WTC11 (cell line): ENCODE measurements at places on chromosomes 3 and 15.

DNA sequence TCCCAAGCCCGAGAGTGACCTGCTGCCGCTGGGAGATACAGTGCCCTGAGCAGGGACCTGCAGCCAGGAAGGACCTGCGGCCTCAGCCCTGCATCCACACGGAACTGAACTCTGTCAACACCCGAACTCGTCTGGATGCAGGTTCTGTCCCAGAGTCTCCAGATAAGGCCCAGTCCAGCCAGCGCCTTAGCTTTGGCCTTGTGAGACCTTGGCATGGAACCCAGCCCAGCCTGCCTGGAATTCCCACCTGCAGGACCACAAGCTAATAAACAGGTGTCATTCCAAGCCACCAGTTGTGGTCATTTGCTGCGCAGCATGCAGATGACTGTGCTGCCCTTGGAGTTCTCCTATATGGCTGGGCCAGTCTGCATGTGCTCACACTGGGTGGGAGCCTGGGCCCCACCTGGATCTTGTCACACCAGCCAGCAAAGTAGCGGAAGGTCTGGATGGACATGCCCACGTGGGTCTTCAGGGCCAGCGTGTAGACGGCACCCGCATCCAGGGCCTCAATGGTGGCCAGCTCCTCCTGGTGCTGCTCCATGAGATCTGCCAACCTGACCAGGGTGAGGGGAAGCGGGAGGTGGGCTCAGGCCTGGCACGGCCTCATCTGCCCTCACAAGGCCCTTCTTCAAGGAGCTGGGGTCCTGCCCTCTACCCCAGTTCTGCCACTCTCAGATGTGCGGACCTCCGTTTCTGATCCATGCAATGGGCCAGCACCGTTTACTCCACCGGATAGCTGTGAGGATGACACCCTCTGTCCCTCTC is 47.2 kb upstream of the SLC41A3 start:
- DNase-seq = peak; percentile 5

DNA sequence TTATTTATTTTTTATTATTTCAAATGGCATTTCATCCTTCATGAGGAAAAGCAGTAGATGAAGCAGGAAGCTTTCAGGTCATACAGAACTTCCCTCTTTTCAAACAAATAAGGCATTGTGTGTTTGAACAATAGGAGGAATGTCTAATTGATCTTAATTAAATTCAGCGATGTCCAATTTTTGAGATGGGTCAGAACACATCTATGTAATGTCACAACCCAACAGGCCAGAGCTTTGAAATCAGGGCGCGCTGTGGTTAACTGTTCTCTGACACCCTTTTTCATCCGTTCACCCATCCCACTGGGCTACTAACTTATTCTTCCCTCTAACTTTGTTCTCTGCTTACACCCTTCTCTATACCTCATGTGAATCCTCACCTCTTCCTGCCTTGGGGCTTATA is 510.5 kb downstream of the FOXP1 start:
- no peak for DNase-seq

- no peak for DNase-seq
These were observed 256.8 kb downstream of the RORA start for GRCh38 chr15:60972301-60972700.

- DNase-seq = peak; percentile 75
These were observed 148.9 kb upstream of the IL12A start for GRCh38 chr3:159839561-159840379.

GRCh38 chr3:16318176-16318575 is 53.2 kb downstream of the OXNAD1 start:
- DNase-seq = no peak

DNA sequence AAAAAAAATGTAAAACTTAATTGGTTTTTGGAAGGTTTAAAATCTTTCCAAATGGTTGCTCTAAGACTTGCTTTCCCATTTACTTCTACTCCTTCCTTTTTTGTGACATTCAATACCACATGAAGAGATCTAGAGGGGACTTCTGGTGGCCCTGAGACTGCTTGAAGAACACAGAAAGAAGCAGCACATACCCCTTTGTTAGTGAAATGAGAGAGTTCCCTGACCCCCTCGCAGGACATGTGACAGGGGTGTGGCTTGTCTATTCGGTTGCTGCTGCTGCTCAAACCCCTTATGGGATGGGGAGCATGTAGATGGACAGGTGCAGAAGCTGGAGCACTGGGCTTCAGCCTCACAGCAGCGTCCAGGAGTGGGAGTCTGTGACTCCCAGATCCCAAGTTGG is 71.0 kb downstream of the ZMAT3 start:
- DNase-seq = no peak

DNA sequence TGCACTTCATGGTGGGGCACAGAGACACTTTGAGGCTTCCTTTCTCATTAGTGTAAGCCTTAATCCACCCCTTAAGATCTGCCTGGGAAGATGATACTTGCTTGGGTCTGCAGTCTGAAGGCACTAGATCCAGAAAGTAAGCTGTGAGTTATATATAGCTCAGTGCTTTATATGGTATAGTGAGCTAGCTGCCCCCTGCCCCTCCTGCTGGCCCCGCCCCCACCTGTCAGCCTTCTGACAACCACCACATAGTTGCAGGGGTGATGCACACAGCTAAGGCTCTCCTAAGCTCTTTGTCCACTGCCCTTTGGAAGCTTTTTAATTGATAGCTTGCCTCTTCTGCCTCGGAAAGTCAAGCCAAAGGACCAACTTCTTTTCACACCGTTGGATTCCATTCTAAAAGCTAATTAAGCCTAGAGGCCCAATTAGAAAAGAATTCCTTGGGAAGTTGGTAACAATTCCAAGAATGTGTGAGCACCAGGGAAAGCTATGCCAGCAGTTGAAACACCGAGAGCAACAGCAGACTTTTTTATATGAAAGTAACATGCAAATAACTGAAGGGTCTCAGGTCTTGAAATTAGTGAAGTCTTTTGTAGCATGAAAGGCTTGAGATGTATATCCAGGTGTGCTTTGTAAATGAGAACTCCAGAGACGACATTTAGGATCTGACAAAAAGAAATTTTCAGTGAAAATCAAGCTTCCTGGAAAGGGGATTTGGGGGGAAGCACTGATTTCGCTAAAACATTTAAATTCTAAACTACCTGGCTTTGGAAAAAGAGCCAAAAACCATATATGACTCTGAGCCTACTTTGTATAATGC is 2.3 kb downstream of the TPM1 start:
- DNase-seq = no peak

- no peak for DNase-seq
These were observed 29.8 kb upstream of the RPL29 start for GRCh38 chr3:52025453-52025852.

- no peak for DNase-seq
These were observed 10.4 kb downstream of the ARF4 start for GRCh38 chr3:57586778-57587177.

DNA sequence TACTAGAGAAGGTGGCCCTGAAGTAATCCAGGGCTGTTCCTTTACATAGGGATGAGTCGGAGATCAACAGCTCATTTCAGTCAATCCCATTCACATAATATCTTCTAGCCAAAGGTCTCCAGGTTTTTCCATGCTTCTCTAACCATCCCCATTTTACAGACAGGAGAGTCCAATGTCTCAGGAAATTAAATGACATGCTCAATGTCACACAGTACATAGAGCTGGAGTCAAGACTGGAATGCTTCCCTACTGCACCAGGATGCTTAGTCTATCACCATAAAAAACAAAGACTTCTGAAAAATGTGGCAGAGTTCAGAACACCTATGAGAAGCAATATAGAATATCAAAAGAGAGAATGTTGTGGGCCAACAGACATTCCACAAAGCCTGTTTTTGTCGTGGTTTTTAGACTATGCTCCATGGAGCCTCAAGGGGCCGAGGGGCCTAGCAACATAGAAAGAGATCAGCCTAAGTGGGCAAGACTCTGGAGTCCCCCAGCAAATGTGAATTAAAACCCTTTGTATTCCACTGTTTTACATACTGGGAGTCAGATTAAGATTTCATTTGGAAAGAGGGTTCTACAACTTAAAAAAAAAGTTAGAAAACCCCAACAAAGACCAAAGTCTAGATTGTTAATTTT is 122.0 kb downstream of the THRB start:
- DNase-seq = no peak

- DNase-seq = no peak
These were observed 264.0 kb downstream of the RBMS3 start for GRCh38 chr3:29544701-29545363.
